ENCODE measurements at places on chromosomes 4 and X. TPM values are rescaled to one million over a fixed set of nuclear protein-coding genes. Genes with fewer than 3 reads are reported as not detected.

Gene ZFP92
- total RNA-seq = 0.83 TPM

DNA sequence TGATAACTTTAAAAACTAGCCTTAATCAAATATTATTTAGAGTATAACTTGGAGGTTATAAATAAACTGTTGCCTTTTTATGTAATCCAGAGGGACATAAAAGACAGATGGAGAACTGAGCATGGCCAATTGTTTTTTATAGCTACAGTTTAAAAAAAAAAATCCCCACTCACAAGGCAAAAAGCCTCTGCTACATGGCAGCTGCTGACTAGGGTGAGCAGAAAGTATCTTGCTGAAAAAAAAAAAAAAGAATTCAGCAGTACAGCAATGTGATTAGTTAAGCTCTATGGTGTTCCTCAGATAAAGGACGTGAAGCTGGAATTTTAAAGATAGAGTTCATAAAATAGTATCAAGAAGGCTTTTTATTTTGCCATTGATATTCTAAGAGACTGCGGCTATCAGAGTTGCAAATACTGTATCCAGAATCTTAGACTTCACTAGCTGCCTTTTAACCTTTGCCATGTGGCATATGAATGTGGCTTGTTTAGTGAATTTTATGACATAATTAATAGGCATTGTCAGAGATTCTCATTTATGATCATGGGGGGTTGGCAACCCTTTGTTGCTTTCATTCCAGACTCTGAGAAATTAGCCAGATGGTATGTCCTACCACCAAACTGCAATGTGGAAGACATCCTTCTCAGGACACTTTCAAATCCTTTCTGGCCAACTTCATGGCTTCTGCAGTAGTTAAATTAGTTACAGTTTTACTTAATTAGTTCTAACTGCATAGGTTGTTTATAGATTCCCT is 498.0 kb downstream of the STPG2 start:
- no peak overlapping the region for H3K4me3 ChIP-seq
- no peak for DNase-seq
- no peaks in the 10 kb centered on the region for H3K36me3 ChIP-seq
- H3K27ac ChIP-seq = no peak overlapping the region
- no peaks in the 10 kb centered on the region for H3K4me1 ChIP-seq

- H3K4me1 ChIP-seq = peaks cover 13% of the 10 kb centered on the region
- no peaks in the 10 kb centered on the region for H3K36me3 ChIP-seq
- no peak overlapping the region for H3K4me3 ChIP-seq
- no peak for DNase-seq
- no peaks in the 10 kb centered on the region for H3K27me3 ChIP-seq
- H3K27ac ChIP-seq = no peak overlapping the region
These were observed 133.5 kb downstream of the AASDH start for GRCh38 chr4:56253666-56254305.

- no peak overlapping the region for H3K4me3 ChIP-seq
- no peaks in the 10 kb centered on the region for H3K27me3 ChIP-seq
- H3K4me1 ChIP-seq = peaks cover 22% of the 10 kb centered on the region
- no peak for DNase-seq
These were observed 34.3 kb downstream of the ADH7 start for GRCh38 chr4:99400831-99401230.

- no peaks in the 10 kb centered on the region for H3K36me3 ChIP-seq
- no peak within 1 kb of the TSS for H3K27ac ChIP-seq
- peak within 1 kb of the TSS; percentile 34 for H3K4me3 ChIP-seq
- DNase-seq = peak; percentile 45
- H3K4me1 ChIP-seq = no peaks in the 10 kb centered on the region
- H3K27me3 ChIP-seq = no peaks in the 10 kb centered on the region
These were observed at the start of gene CHRDL1 for GRCh38 chrX:110795645-110796406. TSS of gene CHRDL1 (minus strand) at chrX:110795817. CDS start at chrX:110792181, 3,636 bp downstream.

GRCh38 chrX:12975670-12975965 is 708 bp downstream of the TMSB4X start:
- H3K27ac ChIP-seq = peak overlapping the region; percentile 95
- no peaks in the 10 kb centered on the region for H3K4me1 ChIP-seq
- DNase-seq = no peak
- no peaks in the 10 kb centered on the region for H3K27me3 ChIP-seq

DNA sequence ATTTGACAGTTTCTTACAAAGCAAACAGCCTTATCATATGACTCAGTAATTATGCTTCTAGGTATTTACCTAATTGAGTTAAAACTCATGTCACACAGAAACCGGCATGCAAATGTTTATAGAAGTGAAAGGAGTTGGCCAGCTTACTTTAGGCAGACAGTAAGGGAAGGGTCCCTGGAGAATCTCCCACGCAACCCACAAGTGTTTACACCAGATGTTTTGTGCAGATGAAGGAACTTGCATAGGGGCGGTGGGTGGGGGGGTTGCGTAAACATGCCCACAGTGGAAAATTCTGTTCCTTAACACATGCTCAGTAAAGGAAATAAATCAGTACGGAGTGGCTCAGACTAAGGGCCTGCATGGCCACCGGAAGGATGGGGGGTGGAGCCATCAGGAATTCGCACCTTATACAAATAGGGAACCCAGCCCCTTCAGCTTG is 330.5 kb upstream of the AADAT start:
- no peaks in the 10 kb centered on the region for H3K27me3 ChIP-seq
- no peaks in the 10 kb centered on the region for H3K4me1 ChIP-seq
- H3K4me3 ChIP-seq = no peak overlapping the region
- no peak overlapping the region for H3K27ac ChIP-seq

DNA sequence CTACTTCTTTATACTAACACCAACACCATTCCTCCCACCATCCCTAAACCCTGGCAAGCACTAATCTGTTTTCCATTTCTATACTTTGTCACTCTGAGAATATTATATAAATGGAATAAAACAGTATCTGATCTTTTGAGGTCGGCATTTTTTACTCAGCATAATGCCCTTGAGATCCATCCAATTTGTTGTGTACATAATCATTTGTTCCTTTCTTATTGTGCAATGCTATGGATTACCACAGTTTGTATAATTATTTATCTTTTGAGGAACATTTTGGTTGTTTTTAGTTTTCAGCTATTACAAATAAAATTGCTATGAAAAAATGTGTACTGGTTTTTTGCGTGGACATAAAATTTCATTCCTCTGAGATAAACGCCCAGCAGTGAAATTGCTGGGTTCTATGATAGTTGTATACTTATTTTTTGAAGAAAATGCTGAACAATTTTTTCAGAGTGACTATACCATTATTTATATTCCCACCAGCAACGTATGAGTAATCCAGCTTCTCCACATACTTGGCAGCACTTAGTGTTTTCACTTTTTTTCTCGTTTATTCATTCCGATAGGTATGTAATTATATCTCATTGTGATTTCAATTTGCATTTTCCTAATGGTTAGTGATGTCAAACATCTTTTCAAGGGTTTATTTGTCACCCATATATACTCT is 154.3 kb upstream of the DCAF8L1 start:
- no peaks in the 10 kb centered on the region for H3K36me3 ChIP-seq
- no peaks in the 10 kb centered on the region for H3K27me3 ChIP-seq
- H3K4me1 ChIP-seq = no peaks in the 10 kb centered on the region
- H3K4me3 ChIP-seq = no peak overlapping the region
- DNase-seq = no peak
- H3K27ac ChIP-seq = no peak overlapping the region

Gene ADH7
- not detected for total RNA-seq

GRCh38 chr4:120105472-120105871 is 38.8 kb upstream of the MAD2L1 start:
- H3K4me3 ChIP-seq = no peak overlapping the region
- no peak overlapping the region for H3K27ac ChIP-seq
- no peaks in the 10 kb centered on the region for H3K36me3 ChIP-seq
- no peaks in the 10 kb centered on the region for H3K27me3 ChIP-seq

All from Peyer's patch (tissue), 4 donors.